ENCODE measurements at places on chromosomes 5 and 9.
A peak's percentile ranks its signal among the peaks of the same experiment; 100 is the strongest.

- peak; percentile 3 for DNase-seq
Observed at GRCh38 chr5:54902791-54903473, 82.5 kb downstream of the ESM1 start.

DNA sequence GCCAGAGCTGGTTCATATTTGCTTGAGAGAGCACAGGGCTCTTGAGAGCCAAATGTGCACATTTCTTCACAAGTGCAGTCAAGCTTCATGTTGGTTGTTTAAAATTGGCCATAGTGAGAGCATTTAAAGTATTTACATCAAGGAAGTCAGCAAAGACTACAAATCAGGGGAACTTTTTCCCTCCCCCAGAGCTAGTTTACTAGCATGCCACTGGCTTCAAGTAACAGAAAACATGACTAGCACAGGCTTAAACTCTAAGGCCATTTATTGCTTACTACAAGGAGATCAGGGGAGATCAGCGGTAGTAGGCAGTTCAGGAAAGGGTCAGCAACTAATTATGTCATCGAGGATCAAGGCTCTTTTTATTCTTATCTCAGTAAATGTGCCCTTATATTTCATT is 11.0 kb upstream of the CCDC171 start:
- no peak for DNase-seq

- no peak for DNase-seq
Observed at GRCh38 chr5:62046191-62046590, 259.8 kb upstream of the KIF2A start.

DNA sequence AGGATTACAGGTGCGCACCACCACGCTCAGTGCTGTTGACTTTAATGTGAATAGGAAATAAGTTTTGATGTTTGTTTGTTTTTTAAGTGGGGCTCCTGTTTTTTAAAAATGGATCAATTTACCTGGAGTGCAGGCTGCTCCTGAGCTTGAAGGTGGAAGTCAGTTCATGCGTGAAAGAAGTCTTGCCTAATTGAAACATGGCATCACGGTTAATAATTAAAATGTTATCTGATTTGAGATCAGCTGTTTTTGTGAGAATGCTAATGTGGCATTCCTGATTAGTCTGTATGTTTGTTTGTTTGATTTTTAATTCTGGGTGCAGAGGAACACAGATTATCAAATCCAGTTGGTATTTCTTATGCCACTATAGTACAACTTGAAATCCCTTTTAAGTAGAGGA is 6.5 kb downstream of the SFXN1 start:
- no peak for DNase-seq

- DNase-seq = no peak
Observed at GRCh38 chr9:92660266-92660665, 9.7 kb downstream of the IPPK start.

DNA sequence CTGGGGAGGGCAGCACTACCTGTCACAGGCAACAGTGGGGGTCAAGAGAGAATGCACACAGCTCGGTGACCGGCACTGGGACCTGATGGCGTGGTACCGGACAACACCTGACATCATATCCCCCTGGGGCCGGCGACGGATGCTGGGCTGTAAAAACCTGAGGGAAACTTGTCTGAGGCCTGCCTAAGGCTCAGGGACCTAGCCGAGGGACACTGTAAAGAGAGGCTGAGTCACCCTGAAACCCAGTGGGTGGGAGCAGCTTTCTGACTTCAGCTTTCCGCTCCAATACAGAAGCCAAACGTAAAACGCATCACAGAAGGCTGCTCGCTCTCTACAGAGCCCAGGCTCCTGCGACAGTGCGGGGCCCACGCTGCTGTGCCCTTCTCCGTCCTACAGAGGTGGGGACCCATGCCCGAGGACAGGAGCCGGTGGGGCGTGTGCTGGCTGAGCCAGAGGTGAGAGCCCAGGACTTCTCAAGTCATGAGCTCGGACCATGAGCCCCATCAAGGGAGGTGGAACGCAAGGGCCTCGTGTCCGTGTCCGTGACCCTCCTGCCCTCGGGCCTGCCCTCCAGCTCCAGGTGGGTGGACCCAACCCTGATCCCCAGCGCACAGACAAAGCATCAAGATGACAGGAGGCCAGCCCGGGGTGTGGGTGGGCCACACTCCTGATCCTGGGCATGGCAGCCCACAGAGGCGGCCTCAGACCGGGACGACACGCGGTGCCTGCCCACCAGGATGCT is 5.3 kb downstream of the RALGDS start:
- peak; percentile 48 for DNase-seq

DNA sequence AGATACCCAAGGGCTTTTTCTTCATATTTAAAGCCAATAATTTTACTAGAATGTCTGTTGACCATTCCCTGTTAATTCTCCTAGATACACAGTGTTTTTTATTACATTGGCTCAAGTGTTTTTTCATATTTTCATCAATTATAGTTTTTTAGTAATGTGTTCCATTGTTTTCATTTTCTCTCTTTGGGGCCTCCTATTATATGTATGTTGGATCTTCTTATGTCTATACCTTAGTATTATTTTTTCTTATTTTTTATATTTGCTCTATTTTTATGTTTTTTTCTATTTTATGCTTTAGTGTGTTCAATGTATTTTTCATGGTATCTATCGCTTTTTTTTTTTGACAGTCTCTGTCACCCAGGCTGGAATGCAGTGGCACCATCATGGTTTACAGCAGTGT is 7.5 kb downstream of the KIAA1958 start:
- no peak for DNase-seq

DNA sequence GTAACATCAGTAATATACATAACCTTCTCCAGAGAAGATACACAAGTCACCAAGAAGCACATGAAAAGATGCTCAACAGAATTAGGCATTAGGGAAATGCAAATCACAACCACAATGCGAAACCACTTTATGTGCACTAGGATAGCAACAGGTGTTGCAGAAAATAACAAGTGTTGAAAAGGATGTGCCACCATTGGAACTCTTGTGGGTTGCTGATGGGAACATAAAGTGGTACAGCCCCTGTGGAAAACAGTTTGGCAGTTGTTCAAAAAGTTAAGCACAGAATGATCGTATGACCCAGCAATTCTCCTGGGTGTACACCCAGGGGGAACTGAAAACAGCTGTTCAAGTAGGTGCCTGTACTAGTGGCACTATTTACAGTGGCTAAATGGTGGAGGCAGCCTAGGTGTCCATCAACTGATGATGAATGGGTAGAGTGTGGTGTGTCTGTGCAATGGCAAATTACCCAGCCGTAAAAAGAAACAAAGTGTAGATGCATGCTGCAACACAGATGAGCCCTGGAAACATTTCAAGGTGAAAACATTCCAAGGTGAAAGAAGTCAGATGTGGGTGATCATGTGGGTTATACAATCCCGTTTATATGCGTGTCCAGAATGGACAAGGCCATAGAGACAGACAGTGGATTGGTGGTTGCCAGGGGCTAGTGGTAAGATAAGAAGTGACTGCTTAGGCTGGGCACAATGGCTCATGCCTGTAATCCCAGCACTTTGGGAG is 27.2 kb downstream of the CCDC69 start:
- no peak for DNase-seq
